ENCODE measurements at places on chromosomes 7 and 10. TPM values are rescaled to one million over a fixed set of nuclear protein-coding genes. Genes with fewer than 3 reads are reported as not detected.

MUC3A gene
- total RNA-seq: not detected

DYDC1 gene
- total RNA-seq: not detected

CLRN3 gene
- not detected for total RNA-seq

ASAH2B gene
- 6.5 TPM for total RNA-seq
